ENCODE measurements at places on chromosomes 16 and 17. TPM values are rescaled to one million over a fixed set of nuclear protein-coding genes. Genes with fewer than 3 reads are reported as not detected.

GRCh38 chr17:71530248-71530647 lies 590.6 kb upstream of the SOX9 start:
- DNase-seq = no peak

- no peak for DNase-seq
Observed at GRCh38 chr17:47704736-47705135, 10.8 kb downstream of the TBKBP1 start.

DNA sequence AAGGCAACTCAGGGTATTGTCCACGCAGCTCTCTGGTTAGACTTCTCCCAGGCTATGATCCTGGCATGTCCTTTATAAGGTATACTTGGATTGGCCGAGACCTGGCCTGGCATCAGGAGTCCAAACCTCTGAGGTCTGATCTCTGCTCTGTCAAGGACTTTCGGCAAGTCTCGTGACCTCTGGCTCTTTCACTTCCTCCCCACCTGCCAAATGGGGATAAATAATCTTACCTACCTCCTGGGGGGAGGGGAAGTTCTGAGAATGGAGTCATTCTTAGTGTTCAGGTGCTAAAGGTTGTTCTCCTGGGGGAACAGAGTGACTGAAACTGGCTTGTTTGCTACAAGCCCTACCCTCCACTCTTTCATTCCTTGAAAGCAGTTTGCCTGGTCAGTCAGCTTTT lies 7.6 kb downstream of the ATXN1L start:
- no peak for DNase-seq

GRCh38 chr16:18945233-18945632 lies 19.0 kb upstream of the SMG1 start:
- DNase-seq = no peak

The TEKT5 gene
- total RNA-seq = 0.15 TPM

The HGS gene
- total RNA-seq = 111 TPM

All from activated CD4-positive, alpha-beta memory T cell treated with anti-CD3 and anti-CD28 coated beads for 36 hours (primary cell).